ENCODE measurements at places on chromosomes 5 and 9.

GRCh38 chr9:26551971-26552370 lies 340.6 kb downstream of the CAAP1 start:
- DNase-seq: no peak

GRCh38 chr9:76969716-76970115 lies 49.7 kb upstream of the FOXB2 start:
- DNase-seq: no peak

GRCh38 chr9:32625320-32625719 lies 10.1 kb downstream of the TAF1L start:
- DNase-seq: no peak

GRCh38 chr5:112640546-112640945 lies 97.1 kb upstream of the APC start:
- DNase-seq: no peak

DNA sequence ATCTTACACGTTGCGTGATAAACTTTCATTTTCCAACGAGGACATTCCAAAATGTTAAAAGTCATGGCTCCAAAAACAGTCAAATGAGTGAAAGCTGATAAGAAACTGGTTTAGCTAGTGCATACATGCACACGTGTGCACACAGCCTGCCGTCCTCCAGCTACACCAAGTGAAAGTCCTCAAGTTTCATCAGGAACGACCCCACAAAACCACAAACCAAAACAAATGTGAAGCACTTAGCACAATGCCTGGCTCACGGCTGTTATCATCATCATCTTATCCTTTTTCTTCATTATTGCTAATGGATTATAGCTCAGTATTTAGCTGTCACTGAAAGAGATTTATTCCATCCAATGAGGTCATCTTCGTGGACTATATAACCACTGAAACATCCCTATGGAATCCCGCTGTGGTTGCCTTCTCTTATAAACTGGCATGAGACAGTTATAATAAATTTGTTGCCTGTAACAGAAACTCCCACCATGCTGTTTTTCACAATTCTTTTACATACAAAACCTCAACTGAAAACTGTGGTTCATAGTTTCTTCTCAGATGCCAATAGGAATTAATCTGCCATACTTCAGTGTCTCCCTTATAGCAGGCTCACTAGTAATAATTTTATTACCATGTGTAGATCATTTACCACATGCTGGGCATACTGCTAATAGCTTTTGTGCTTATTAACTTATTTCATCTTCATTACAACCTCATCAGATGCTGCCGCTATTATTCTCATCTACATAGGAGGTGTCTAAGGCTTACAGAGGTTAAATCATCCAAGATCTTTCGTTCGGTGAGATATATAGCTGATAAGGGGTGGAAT lies 56.1 kb downstream of the SAXO1 start:
- no peak for DNase-seq

DNA sequence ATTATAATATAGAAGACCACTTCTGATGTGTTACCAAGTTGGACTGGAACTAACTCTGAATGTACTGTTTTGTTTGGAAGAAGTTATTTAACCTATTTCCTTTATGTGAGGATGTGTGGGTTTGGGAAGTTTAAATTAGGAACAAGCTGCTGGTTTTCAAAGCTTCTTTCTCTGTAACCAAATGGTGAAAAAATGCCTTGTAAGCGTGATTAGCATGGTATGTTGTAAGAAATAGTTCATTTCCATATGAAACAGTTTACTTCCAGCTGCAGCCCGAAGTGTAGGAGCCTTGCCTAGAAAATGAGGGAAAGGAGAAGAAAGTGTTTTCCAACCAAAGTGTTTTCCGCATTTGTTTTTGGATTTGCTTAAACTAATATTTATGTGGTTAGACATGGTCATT lies 36.0 kb downstream of the TTC1 start:
- DNase-seq: no peak

- DNase-seq: no peak
Measured at GRCh38 chr5:72452515-72453245, 54.5 kb downstream of the ZNF366 start.

DNA sequence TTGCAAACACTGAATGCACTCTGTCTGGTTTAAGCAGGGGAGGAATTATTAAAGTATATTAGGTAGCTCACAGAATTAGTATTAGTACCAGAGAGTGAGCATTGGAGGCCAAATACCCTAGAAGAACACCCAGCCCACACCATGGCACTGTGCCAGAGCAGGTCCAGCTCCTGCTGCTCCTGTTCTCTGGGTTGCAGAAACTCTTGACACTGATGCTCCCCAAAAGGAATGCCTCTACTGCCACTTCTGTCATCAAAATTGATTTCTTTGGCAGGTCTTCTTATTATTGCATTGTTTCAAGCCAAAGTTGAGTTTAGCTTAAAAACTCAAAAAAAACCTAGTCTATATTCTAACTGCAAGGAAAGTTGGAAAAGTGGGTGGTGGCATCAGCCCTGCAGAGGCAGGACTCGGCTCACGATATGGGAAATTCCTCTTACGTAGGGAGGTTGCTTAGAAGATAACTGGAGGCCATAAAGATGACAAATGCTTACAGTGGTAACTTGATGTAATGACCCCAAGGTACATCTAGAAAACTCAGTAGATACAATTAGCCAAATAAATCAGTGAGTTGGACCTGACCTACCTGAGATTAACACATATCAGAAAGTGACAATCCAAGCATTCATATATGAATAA lies 123.4 kb downstream of the CD180 start:
- DNase-seq: no peak

DNA sequence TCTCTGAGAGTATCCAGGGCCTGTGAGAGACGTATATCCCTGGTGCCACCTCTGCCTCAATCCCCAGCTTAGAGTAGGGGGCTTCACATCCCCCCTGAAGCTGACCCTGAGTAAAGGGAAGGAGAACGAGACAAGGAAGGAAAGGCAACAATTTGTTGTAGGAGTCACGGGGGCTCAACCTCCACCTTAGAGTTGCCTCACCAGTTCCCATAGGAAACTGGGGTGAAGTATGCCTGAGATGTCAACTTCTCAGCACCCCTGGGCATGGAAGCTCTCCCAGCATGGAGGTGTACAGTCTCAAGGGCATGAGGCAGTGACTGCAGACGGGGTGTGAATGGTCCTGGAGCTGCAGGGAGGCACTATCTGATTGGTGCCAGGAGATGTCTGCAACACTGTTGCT lies 53.6 kb downstream of the S1PR3 start:
- DNase-seq: no peak

GRCh38 chr9:93552923-93553322 lies 23.5 kb upstream of the PHF2 start:
- DNase-seq: no peak

DNA sequence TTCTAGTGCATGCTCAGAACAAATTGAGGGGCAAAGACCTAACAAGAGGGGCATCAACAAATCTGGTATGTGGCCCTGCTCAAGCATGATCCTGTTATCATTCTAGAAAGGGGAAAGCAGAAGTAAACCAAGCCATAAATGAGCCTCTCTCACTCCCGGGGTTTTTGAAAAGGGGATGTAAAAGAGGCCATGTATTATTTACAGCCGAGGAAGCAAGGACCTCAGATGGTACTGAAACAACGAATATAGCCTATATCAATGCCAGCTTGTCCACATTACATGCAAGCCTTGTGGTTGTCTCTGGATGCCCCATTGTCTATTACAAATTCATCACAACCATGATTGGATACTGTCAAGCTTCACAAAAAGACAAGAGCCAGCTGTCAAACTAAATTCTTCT lies 211.3 kb downstream of the DCP2 start:
- DNase-seq: no peak

GRCh38 chr5:44390351-44390750 lies 1.1 kb upstream of the FGF10 start:
- no peak for DNase-seq

- no peak for DNase-seq
Measured at GRCh38 chr9:110008663-110009062, 199.3 kb downstream of the C9orf152 start.

DNA sequence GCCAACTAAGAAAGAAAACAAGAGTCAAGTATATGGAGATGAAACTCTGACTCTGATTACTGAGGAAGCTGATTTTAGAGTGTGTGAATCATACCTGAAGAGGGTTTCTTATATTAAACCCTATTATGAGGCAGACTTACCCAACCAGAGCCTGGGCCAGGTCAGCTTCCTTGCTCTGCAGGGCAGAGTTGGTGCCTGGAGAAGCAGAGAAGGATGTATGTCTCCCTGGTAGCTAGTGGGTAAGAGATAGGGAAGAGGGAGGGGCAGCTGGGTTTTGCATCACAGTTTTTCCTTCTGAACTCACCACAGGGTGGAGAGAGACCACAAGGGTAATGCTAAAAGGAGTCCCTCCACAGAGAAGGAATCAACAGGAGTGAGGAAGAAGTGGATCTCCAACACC lies 104.1 kb downstream of the CMYA5 start:
- DNase-seq: no peak

DNA sequence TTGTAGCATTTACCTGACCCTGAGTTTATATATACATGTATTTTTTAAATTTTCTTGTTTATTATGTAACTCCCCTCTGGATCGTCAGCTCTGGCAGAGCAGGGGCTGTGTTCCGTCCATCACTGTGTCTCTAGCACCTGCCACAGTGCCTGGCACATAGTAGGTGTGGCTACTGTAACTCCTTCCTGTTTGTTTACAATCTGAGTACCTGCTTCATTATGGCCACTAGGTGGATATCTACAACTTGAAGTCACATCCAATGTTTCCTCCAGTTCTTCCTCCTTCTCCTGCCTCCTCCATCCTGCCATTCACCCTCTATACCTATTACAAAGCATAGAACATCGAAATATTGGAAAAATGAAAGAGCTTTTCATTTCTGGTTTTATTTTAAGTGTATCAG lies 14.2 kb upstream of the PPP1R2B start:
- DNase-seq: no peak

- DNase-seq: no peak
Measured at GRCh38 chr5:29897916-29898315, 1295.6 kb upstream of the CDH6 start.

DNA sequence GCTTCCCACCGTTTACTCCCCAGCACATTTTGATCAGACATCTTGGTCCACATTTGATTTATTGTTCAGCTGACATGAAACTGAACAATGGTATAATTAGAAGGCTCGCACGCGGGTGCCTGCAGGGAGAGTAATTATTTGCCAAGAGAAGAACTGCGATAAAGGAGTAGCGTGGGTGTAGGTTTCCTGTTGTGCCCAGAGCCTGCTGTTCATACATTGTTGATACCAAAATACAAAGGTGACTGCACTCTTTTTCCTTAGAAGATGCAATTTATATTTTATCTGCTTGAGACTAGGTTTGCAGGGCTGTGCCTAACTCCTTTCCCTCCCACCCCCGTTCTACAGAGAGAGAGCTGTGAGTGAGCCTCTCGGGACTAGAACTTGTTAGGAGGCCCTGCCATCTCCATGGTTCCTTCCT lies 241.8 kb upstream of the MSX2 start:
- no peak for DNase-seq

DNA sequence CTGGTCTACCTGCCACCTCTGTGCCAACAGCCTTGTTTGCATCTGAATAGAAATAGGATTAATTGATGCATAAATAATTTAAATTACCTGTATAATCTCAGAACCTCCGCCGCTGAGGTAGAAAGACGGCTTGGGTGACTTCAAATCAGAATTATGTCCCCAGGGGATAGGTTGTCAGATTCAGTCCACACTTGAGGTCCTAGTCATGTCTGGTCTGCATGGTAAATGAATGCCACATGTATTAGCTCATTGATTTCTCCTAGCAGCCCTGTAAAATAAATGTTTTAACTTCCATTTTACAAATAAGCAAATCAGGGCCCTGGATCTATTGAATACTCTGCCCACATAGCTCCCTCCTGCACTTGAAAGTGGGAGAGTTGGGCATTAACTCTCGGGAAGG lies 368.0 kb upstream of the WWC1 start:
- DNase-seq: no peak

DNA sequence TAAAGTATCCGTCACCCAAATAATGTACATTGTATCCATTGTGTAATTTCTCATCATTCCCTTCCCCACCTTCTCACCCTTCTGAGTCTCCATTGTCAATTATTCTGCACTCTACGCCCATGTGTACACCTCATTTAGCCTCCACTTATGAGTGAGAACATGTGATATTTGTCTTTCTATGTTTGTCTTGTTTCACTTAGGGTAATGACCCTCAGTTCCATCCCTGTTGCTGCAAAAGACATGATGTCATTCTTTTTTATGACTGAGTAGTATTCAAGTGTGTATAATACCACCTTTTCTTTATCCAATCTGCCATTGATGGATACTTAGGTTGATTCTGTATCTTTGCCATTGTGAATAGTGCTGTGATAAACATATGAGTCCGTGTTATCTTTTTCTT lies 4.9 kb upstream of the SPATA31C2 start:
- no peak for DNase-seq

DNA sequence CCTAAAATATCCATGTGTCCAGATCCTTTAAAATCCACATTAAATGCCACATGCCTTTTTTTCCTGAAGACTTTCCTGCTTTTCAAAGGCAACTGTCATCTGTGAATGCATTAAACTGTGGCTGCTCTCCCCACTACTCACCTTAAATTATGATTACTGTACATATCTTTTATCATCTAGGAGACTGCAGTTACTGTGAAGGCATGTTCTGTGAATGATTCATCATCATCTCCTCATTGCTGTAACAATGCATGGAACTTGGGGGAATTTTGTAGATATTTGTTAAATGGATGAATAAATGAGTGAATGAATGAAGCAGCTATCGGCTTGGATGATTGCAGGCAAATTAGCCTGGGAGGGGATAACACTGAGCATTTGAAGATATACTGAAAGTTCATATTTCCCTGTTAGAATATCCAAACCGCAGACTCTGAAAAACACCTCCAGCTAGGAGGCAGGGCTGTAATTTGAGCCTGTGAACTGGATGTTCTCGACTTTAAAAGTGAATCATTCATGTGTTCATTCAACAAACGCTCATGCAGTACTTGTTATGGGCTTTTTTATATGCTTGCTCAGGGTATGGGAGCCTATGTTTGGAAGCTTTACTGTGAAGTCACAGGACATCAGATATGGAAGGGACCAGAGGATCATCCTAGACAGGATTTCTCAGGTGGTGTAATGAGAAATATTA lies 519.2 kb downstream of the KIF4B start:
- DNase-seq: no peak

- no peak for DNase-seq
Measured at GRCh38 chr5:134138416-134139376, 24.2 kb downstream of the TCF7 start.

DNA sequence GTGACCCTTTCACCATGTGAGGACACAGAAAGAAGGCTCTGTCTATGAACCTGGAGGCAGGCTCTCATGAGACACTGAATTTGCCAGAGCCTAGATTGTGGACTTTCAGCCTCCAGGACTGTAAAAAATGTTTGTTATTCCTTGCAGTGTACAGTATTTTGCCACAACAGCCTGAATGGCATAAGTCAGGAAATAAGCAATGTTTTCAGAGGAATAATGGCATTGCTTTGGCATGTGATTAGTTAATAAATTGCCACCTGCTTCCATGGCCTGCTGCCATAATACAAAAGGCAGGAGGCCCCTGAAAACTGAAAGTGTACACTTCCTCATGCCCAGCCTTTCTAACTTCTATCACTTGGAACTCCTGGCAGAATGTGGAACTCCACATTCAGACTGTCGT lies 408.1 kb downstream of the GADD45G start:
- no peak for DNase-seq

All from naive B cell (primary cell).